Psoas muscle (tissue), 8 donors: ENCODE measurements at places on chromosomes 4 and X. TPM values are rescaled to one million over a fixed set of nuclear protein-coding genes. Genes with fewer than 3 reads are reported as not detected.

DNA sequence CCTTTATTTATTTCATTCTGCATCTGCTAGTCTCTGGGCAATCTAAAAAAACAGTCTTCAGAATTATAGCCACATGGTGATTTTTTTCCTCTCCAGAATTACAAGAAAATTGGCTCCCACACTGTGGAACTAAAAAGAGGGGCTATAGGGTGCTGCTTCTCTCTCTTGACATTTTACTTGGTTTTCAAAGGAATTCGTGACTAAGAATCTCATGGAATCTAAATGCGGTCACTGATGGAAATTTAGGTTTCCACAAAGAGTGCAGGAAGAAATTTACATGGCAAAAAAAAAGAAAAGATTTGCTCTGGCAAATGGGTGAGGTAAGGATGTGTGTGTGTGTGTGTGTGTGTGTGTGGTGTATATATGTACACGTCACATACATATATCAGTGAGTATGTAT, 10.2 kb downstream of the ATXN3L start:
- no peak overlapping the region for H3K4me3 ChIP-seq
- no peaks in the 10 kb centered on the region for H3K27me3 ChIP-seq
- no peak overlapping the region for H3K27ac ChIP-seq

- H3K27ac ChIP-seq: no peak overlapping the region
- H3K4me3 ChIP-seq: no peak overlapping the region
- no peaks in the 10 kb centered on the region for H3K4me1 ChIP-seq
- no peaks in the 10 kb centered on the region for H3K36me3 ChIP-seq
Observed at GRCh38 chrX:133056341-133056740, 40.6 kb downstream of the USP26 start.

SLITRK4 gene
- 39.2 TPM for total RNA-seq

DNA sequence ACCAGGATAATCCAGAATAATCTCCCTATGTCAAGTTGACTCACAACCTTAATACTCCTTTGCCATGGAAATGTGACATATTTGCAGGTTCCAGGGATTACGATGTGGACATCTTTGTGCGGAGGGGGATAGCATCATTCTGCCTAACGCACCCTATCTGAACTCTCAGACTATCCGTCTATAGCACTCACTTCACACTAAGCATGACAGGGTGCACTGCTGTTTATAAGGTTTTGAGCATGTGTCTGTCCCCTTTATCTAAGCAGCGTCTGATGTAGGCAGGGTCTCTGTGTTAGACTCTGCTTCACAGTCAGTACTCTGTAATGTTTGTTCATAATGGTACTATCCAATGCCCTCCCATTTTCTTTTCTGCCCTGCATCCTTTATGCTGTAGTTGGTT, 43.4 kb upstream of the PRSS48 start:
- H3K36me3 ChIP-seq: no peaks in the 10 kb centered on the region
- H3K27ac ChIP-seq: no peak overlapping the region
- H3K27me3 ChIP-seq: no peaks in the 10 kb centered on the region
- DNase-seq: no peak
- no peaks in the 10 kb centered on the region for H3K4me1 ChIP-seq
- H3K4me3 ChIP-seq: no peak overlapping the region

CYSLTR1 gene
- total RNA-seq: 0.48 TPM

- H3K36me3 ChIP-seq: no peaks in the 10 kb centered on the region
- H3K4me1 ChIP-seq: peaks cover 5% of the 10 kb centered on the region
- peak overlapping the region; percentile 38 for H3K27ac ChIP-seq
- H3K4me3 ChIP-seq: peak overlapping the region; percentile 22
- DNase-seq: no peak
Observed at GRCh38 chr4:77127837-77128621, 29.0 kb upstream of the CCNG2 start.

DNA sequence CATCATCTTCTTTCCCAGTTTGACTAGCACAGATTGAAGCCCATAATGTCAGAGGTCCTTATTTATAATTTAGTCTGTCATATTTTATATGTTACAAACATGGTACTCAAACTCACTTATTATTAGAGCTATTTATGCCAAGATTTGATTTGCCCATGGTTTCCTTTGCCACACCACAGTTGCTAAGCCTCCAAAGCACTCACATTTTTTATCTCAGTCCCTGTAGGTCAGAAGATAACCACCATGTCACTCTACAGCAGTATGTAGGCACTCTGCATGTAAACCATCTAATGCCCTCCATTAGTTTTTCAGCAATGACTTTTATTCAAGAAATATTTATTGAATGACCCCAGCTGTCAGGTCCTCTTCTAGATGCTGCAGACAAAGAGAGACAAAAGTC, 6.7 kb downstream of the STATH start:
- H3K27me3 ChIP-seq: no peaks in the 10 kb centered on the region
- DNase-seq: no peak
- no peaks in the 10 kb centered on the region for H3K4me1 ChIP-seq
- no peaks in the 10 kb centered on the region for H3K36me3 ChIP-seq

DNA sequence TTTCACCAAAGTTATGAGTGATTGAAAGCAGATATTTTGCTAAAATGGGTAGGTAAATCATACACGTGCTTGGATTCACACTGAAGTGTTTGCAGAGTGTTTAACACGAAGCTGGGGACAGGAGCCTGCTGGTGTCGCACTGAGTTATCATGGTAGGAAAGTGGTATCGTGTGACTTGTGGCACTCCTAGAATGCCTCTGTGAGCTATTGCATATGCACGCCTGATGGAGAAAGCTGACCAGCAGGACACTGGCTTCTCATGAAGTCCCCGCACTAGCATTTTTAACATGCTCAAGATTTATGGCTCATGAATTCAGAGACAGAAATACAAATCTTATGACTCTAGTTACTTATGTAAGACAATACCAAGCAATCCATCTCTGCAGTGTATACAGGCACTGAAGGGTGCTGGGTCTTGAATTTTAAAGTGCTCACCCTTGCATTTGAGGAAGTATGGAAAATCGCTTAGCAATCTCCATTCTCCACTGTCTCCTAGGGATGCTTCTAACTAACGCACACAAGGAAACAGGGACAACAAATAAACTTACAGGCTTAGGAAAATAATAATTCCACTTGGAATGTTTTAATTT, 19.8 kb downstream of the VCX3B start:
- no peak for DNase-seq
- H3K4me3 ChIP-seq: no peak overlapping the region
- H3K27me3 ChIP-seq: no peaks in the 10 kb centered on the region
- H3K4me1 ChIP-seq: no peaks in the 10 kb centered on the region

- DNase-seq: no peak
- no peak overlapping the region for H3K4me3 ChIP-seq
- H3K36me3 ChIP-seq: no peaks in the 10 kb centered on the region
- H3K27ac ChIP-seq: no peak overlapping the region
- H3K27me3 ChIP-seq: no peaks in the 10 kb centered on the region
Observed at GRCh38 chrX:9757366-9757765, 8.3 kb downstream of the GPR143 start.

GRCh38 chrX:20913760-20914159, 460.5 kb upstream of the CNKSR2 start:
- no peaks in the 10 kb centered on the region for H3K36me3 ChIP-seq
- H3K27ac ChIP-seq: no peak overlapping the region
- no peaks in the 10 kb centered on the region for H3K27me3 ChIP-seq
- H3K4me3 ChIP-seq: no peak overlapping the region
- DNase-seq: no peak

DNA sequence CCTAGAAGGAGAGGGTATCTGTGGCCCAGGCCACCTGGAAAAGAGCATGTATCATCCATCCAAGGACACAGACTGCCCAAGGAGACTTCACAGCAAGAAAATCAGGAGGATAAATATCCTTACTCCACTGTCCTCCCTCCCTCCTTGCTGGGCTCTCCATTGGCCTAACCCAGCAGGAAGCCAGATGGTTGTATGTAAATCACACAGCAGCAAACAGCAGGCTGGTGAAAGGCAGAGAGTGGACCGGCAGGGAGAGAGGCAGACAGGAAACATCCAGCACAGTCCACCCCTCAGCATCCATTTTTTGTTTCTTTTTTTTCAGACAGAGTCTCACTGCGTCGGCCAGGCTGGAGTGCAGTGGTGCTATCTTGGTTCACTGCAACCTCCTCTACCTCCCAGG, 17.5 kb downstream of the TXK start:
- no peaks in the 10 kb centered on the region for H3K36me3 ChIP-seq
- H3K27me3 ChIP-seq: no peaks in the 10 kb centered on the region
- no peak for DNase-seq
- H3K4me3 ChIP-seq: no peak overlapping the region

ETDB gene
- total RNA-seq: not detected

DNA sequence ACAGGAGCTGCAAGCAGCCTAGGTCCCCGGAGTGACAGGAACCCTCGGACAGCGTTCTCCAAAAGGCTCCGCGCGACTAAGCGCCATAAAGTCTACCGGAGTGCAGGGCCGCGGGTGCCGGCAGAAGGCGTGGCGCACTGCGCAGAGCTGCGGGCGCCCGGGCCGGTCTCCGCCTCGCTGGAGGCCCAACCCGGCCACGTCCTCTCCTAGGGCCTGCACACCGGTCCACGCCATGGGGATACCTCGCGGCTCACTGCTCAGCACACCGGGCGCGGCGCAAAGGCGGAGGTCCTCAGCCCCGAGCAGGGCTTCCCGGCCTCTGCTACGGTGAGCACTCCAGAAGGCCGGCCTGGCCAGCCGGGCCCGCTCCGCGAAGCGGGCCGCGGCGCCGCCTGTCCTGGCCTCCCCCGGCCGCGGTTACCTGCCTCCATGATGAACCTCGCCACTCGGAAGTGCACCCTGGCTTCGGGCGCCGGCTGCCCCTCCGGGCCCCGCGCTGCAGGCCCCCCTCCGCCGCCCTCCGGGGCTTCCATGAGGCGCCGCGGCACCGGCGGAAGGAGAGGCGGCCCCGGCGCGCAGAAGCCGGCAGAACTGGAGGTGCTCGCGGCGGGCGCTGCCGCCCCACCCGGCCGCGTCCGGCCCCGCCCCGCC, at the start of gene CCNQ:
TSS of gene CCNQ (minus strand) at position 599 of the 651 bp plus-strand sequence. CDS start at position 533, 66 bp downstream.
- H3K4me1 ChIP-seq: no peaks in the 10 kb centered on the region
- peak within 1 kb of the TSS; percentile 65 for H3K27ac ChIP-seq
- no peak for DNase-seq
- H3K4me3 ChIP-seq: peak within 1 kb of the TSS; percentile 74

GRCh38 chr4:152591396-152591795, 55.5 kb upstream of the FBXW7 start:
- no peak overlapping the region for H3K27ac ChIP-seq
- DNase-seq: peak; percentile 67
- no peaks in the 10 kb centered on the region for H3K27me3 ChIP-seq
- peak overlapping the region; percentile 2 for H3K4me3 ChIP-seq
- no peaks in the 10 kb centered on the region for H3K4me1 ChIP-seq
- H3K36me3 ChIP-seq: no peaks in the 10 kb centered on the region

GYPB gene
- not detected for total RNA-seq

ZRSR2 gene
- 7.4 TPM for total RNA-seq

DNA sequence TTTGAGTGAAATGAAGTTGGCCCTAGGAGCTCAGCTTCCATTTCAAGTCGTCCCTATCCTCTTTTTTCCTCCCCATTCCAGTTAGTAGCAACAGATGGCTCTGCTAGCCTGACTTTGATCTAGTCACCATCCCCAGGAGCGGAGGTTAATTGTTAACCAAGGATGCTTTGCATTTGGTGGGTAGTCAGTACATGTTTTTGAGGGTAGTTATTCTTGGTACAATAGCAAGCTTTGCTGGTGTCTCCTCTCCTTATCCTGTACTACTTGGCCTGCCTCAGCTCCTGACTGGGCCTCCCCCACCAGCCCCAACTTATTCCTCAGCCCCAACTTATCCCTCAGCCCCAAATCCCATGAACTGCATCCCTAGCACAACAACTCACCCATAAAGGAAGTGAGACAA, 14.8 kb upstream of the RTL5 start:
- H3K27ac ChIP-seq: no peak overlapping the region
- H3K27me3 ChIP-seq: no peaks in the 10 kb centered on the region
- no peaks in the 10 kb centered on the region for H3K4me1 ChIP-seq
- no peaks in the 10 kb centered on the region for H3K36me3 ChIP-seq
- no peak overlapping the region for H3K4me3 ChIP-seq
- no peak for DNase-seq

DNA sequence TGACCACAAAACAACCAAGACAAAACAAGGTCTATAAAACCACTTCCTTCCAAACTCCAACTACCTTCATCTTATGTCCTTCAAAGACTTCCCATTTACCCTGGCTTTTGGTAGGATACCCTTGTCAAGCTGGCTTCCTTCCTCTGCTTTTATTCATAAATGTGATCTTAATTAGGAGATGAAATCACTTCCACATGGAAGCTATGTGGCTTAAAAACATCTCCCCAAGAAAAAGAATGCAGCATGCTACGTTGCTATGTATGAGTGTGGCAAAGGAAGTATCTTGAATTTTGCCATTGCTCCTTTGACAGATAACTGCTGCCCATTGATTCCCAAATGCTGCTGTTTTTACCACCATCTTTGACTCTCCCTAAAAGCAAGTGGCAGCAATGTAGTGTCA, 46.4 kb upstream of the VEGFD start:
- H3K36me3 ChIP-seq: peaks cover 9% of the 10 kb centered on the region
- H3K27me3 ChIP-seq: no peaks in the 10 kb centered on the region
- no peak overlapping the region for H3K27ac ChIP-seq
- DNase-seq: no peak
- H3K4me1 ChIP-seq: no peaks in the 10 kb centered on the region

FTSJ1 gene
- total RNA-seq: 25.5 TPM

DNA sequence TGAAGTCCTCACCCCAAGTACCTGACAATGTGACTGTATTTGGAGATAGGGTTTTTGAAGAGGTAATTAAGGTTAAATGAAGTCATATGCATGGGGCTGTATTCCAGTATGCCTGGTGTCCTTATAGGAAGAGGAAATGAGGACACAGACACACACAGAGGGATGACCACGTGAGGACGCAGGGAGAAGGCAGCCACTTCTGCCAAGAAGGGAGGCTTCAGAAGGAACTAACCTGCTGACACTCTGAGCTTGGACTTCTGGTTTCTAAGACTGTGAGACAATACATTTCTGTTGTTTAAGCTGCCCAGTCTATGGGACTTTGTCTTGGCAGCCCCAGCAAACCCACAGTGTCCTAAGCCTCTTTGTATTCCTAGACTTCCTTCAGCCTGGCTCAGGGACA, 3.0 kb upstream of the SLC2A9 start:
- no peaks in the 10 kb centered on the region for H3K36me3 ChIP-seq
- no peak overlapping the region for H3K4me3 ChIP-seq
- peaks cover 30% of the 10 kb centered on the region for H3K4me1 ChIP-seq
- H3K27ac ChIP-seq: no peak overlapping the region
- H3K27me3 ChIP-seq: no peaks in the 10 kb centered on the region

- H3K27ac ChIP-seq: no peak overlapping the region
- H3K36me3 ChIP-seq: no peaks in the 10 kb centered on the region
Observed at GRCh38 chr4:101128473-101128872, 218.9 kb downstream of the PPP3CA start.

DNA sequence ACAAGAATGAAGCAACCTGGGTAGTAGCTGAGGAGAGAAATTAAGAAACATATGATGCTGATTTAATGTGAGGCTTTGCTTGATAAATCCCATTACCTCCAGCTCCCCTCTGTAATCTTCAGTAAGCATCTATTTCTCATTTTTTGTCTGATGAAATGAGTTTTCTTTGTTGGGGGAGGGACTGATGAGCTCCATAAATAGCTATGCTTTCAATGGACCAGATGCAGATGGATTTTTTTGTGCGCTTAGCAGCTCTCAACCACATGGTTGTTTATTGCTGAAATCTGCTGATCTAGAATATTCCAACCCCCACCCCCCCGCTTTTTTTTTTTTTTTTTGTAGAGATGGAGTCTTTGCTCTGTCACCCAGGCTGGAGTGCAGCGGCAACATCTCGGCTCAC, 1082.0 kb downstream of the RAPGEF2 start:
- H3K36me3 ChIP-seq: no peaks in the 10 kb centered on the region
- H3K4me3 ChIP-seq: no peak overlapping the region
- H3K27ac ChIP-seq: no peak overlapping the region
- H3K27me3 ChIP-seq: no peaks in the 10 kb centered on the region
- DNase-seq: no peak

- no peak overlapping the region for H3K4me3 ChIP-seq
- no peak overlapping the region for H3K27ac ChIP-seq
- no peaks in the 10 kb centered on the region for H3K36me3 ChIP-seq
- H3K27me3 ChIP-seq: no peaks in the 10 kb centered on the region
- no peak for DNase-seq
Observed at GRCh38 chr4:121189326-121190215, 25.4 kb upstream of the TNIP3 start.

TMSB15B gene
- 1.0 TPM for total RNA-seq
